ENCODE measurements at places on chromosomes 1 and 21.
A peak's percentile ranks its signal among the peaks of the same experiment; 100 is the strongest.

GRCh38 chr1:20975668-20976067 is 188.6 kb upstream of the HP1BP3 start:
- no peak for DNase-seq

DNA sequence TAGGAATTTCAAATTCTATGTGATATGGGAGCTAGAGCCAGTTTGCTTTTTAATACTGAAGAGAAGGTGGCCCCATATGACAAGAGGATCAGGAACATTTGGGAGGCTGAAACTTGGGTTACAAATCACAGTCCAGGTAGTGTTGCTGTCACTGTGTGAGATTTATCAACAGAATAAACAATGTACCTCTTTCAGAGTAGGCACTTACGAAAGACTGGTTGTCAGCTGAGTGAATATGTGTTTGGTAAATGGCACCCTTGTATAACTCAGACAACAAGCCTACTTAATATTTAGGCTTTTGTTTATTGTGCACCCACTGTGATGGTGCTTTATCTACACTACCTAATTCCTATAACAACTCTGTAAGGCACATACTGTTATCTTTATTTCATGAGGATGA is 7.4 kb upstream of the HAO2 start:
- DNase-seq = no peak

DNA sequence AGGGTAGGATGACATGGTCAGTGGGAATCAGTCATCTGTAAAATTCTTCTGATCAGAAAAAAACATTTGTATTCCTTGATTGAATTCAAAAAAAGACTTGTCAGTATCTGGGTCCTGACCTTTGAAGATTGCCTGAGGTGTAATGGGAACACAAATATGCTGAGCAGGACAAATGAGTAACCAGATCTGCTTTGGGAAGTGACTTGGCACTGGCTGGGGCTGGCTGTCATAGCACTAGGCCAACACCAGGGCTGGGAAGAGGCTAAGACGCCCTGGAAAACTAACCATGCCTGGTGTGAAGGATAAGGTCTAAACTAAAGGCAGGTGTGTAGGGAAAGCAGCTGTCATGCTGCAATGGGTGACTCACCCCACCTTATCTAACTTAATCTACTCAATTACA is 452.9 kb upstream of the BEND5 start:
- no peak for DNase-seq

DNA sequence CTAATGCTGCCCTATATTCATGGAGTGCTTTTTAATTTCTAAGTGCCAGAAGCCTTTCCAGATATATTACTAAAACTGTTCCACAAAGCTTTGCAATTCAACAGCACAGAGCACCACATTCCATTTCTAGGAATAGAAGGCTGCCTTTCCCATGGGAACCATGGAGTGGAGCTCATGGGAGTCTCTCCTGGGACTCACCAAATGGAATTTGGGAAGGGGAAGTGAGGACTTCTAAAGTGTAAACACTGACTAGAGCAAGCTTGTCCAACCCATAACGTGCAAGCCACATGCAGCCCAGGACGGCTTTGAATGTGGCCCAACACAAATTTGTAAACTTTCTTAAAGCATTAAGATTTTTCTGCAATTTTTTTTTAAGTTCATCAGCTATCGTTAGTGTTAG is 190.4 kb upstream of the TNR start:
- DNase-seq = no peak

DNA sequence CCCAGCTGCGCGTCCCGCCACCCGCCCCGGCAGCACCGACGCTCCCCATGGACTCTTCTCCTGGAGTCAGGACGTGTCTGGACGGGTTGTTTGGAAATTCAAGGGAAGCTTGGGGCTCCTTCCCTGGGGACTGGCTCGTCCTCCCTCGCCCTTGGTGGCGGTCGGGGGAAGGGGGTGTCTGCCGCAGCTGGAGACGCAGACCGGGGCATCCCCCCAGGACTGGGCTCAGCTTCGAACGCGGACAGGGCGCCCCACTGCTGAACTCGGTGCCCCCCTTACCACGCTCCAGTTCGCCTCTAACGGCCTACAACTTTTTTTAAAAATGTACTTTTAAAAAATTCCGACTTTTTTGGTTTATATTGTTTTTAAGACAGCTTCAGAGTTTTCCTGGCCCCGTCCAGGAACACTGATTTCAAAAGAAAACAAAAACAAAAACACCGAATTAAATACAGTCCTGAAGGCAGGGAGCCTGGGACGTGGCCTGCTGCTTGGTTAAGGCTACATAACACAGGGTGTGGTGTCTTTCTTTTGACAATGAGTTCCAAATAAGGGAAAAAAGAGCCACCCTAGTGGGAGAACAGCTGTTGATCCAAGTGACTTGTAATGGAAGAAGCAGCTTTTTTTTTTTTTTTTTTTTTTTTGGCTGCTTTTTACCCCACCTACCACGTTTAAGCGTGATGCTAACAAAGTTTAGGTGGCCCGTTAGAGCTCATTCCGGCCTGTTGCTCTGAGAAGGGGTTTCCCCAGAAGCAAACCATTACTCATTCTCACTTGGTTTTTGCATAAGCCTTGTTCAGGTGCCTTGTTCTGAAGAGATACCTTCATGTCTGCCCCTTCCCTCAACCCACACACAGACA is 862 bp upstream of the DIPK1A start:
- DNase-seq = peak; percentile 37

DNA sequence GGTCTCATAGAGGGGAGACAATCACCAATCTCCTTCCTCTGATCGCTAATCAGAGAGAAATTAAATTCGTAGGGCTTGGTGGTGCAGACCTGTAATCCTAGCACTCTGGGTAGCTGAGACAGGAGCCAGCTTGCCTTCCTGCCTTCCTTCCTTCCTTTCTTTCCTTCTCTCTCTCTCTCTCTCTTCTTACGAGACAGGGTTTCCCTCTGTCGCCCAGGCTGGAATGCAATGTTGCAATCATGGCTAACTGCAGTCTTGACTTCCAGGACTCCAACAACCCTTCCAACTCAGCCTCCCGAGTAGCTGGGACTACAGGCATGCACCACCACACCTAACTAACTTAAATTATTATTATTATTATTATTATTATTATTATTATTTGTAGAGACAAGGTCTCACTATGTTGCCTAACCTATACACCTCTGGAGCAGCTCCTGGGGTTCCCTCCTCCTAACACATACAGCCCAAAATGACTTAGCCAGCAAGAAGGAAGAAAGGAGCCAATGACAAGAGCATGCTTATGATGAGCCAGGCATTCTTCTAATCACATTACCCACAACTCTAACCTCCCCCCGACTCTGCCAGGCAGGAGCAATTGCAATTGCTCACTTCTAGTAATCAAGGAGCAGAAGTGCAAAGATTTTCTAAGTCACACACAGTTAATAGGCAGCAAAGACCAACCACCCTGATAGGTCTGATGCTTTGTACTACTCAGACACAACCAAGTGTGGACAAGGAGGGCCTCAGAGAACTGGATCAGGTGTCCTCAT is 105.4 kb upstream of the F3 start:
- DNase-seq = no peak

DNA sequence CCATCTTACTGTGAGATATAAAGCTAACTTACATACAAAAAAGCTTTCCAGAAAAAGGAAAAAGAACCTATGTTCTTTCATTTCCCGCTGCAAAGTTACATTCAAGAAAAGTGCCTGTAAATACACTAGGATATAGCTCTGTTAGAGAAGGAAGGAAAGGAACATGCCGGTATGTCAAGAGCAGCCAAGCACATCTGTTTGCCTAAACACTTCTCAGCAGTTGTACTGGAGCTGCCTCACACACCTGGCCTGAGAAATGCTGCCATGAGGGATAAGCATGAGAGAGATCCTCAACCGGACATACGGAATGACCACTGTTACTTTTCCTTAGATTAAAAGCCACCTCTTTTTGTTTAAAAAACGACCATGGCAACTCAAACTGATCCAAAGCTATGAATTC is 189.7 kb downstream of the RERE start:
- no peak for DNase-seq
